AG08395 (cell line): ENCODE measurements at places on chromosomes 2 and 18.
A peak's percentile ranks its signal among the peaks of the same experiment; 100 is the strongest.

DNA sequence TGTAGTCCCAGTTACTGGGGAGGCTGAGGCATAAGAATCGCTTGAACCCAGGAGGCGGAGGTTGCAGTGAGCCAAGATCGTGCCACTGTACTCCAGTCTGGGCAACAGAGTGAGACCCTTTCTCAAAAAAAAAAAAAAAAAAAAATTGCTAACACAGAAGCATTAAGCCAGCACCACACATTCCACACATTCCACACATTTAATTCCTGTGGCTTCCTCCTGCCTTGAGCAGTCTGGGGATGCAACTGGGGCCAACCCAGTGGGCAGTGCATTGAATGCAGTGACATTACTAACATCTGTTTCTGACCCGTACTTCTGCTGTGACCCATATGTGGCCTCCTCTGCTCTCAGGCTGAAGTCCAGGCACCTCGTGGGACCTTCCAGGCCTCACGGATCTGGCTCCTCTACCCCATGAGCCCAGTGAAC is 107.0 kb downstream of the BCL2L11 start:
- DNase-seq, result peak; percentile 93

DNA sequence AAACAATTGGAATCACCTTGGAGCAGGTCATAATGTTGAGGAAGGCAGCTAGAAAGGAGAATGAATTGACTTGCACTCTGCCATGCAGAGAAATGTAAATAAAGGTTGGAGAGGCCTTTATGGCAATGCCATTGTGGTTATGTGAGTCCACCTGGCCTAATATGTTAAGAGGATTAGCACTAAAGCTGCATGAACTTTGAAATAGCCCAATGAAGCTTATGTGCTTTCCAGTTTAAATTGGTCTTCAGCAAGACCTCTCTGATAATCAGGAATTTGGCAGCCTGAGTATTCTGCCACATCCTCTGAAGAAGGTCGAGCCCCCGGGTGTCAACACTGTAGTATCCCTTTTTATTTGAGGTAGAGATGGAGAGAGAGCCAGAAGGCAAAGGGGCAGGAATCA is 464.9 kb downstream of the CDH2 start:
- no peak for DNase-seq

- no peak for DNase-seq
These were observed 90.5 kb downstream of the NXPH2 start for GRCh38 chr2:138689705-138690104.

DNA sequence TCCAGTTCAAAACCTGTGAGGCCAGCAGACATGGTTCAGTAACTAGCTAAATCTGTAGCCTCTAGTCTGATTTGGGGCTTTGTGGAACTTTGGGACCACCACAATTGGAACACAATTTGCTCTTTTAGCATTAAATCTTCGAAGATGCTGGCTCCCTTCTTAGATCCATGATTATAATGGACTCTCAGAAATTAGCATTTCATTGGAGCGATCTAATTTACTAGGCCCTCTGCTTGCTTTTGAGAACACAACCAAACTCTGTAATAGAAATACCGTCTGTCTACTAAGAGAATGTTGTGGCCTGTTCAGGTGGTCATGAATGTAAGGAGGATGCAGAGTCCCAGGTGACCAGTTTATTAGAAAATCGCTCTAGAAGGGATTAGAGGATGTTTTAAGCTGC is 70.2 kb upstream of the LYPD6B start:
- no peak for DNase-seq

GRCh38 chr2:240405684-240406313 is 29.7 kb upstream of the GPC1 start:
- no peak for DNase-seq

- DNase-seq, result no peak
These were observed 118.3 kb upstream of the NETO1 start for GRCh38 chr18:72986103-72986502.

DNA sequence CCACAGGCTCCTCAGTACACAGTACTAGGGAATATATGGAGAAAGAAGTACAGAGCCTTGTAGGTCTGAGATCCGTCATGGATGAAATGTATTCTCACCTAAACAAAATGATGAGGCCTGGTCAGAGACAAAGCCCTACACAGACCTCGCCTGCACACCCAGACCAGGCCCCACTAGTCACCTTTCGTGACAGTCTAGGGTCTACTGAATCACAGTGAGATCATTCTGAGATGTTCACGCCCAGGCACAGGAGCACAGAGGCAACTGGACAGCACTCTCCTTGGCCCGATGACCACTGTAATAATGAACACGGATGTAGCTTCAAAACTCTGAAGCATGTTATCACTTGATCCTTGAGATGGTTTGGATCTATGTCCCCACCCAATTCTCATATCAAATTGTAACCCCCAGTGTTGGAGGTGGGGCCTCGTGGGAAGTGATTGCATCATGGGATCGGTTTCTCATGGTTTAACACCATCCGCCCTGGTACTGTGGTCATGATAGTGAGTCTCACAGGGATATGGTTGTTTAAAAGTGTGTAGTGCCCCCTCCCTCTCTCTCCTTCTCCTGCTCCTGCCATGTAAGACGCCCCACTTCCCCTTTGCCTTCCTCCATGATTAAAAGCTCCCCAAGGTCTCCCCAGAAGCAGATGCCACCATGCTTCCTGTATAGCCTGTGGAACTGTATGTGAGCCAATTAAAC is 15.1 kb downstream of the DOCK10 start:
- no peak for DNase-seq

DNA sequence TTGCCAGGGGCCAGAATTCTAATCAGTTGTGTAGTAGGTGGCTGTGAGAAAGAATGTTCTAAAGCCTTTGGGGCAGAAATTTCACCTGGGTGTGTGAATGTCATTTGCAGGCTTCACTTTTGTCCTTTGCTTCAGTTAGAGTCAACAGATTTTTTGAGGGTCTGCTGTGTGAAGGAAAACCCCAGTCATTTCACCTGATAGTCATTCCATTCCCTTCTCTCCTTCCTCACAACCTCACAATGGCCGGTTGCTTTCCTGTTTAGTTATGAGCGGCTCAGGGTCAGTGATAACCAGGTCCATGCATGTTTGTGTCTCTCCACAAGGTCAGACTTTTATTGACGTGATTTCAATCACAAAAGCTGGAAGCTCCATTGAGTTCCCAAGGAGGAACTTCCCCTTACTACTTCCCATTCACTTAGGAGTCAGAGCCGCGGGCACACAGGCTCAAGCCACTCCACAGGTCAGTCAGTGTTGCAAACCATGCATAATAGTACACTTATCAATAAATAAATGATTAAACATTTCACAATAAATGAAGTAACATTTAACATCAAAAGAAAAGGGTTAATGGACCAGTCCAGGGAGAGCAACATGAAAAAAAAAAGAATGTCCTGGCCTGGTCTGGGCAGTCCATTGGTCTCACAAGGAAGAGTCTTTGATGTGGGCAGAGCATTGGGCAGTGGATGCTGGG is 74.3 kb downstream of the NPAS2 start:
- DNase-seq, result no peak

DNA sequence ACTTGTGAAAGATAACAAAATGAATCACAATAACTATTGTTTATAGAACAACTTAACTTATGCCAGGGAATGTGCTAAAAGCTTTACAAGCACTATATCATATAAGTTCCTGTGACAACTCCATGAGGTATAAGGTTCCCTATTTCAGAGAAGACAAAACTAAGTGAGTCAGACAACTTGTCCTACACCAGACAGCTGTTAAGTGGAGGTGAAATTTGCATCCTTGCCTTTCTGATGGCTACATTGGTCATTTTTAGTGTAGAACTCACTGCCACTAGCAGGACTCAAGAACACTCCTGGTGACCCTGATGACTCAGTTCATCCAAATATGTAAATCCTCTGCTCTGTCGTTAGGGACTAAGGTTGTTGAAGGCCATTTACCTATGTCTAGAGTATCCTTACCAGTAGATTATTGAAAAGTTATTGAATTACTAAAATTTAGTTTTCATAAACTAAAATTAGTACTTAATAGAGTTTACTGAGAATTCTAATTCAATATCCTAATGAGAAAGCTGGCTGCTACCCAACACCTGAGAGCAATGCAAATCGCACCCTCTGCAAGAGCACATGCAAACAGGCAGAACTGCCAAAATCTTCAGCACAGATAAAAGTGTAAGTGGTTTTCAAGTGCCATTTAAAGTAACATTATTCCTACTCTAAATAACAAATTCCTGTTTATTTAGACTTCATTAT is 636.2 kb downstream of the NRXN1 start:
- no peak for DNase-seq

DNA sequence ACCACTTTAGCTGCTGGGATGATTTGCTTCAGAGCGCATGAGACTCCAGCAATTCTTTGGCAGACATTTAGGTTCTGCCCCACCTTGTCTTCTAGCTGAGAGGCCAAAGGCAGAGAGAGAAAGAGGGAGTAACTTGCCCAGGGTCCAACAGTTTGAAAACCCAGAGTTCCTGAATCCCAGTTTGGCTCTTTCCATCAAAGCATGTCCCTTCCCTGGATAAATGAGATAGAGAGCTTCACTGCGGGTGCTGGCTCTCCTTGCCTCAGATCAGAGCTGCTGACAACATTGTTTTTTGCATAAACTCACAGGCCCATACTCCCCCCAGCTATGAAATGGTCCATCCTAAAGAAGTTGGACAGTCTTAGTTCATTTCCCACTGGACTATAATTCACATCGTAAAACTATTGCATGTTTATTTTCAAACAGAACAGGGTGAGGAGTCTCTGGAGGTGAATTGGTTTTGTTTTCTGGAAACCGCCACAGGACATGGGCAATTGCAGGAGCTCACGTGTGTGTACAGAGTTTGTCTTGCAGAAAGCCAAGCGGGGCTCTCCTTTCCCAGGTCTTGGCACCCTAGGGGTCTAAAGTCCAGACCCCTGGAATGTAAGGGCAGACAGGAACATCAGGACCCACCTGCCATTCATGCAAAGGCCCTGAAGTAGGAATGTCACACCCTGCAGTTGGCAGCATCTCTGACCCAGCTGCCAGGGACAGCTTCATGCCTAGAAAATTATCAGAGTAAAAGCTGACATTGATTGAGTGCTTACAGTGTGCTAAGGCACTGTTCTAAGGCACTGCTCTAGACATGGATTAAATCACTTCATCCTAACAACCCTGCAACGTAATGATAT is 25.0 kb upstream of the SLC14A2 start:
- peak; percentile 22 for DNase-seq

GRCh38 chr18:28357766-28358401 is 181.0 kb upstream of the CDH2 start:
- no peak for DNase-seq

DNA sequence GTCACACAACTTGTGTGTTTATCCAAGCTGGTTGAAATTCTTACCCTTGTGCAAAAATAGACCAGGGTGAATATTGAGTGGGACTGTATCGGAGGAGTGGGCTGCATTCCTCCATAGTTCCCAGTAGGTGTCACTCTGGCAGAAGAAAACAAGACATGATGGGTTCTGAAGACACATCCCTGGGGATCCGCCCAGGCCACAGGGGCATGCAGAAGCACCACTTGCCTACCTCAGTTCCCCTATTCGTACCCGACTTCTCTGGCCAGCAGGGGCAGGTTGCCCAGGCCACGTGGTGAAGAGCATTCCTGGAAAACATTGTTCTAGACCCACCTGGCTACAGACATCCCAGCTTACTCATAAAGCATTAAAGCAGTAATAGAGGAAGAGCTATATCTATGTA is 168.2 kb downstream of the FAM210A start:
- peak; percentile 64 for DNase-seq

DNA sequence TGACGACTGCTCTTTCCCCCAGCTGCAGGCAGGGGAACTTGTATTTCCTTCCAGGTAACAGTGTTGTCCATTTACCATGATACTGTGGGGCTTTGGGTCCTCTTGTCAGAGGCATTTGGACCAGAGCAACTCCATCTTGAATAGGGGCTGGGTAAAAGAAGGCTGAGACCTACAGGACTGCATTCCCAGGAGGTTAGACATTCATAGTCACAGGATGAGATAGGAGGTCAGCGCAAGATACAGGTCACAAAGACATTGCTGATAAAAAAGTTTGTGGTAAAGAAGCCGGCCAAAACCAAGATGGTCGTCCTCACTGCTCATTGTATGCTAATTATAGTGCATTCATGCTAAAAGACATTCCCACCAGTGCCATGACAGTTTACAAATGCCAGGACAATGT is 249.5 kb downstream of the SLC4A3 start:
- no peak for DNase-seq
